ENCODE measurements at places on chromosomes 4 and X.

DNA sequence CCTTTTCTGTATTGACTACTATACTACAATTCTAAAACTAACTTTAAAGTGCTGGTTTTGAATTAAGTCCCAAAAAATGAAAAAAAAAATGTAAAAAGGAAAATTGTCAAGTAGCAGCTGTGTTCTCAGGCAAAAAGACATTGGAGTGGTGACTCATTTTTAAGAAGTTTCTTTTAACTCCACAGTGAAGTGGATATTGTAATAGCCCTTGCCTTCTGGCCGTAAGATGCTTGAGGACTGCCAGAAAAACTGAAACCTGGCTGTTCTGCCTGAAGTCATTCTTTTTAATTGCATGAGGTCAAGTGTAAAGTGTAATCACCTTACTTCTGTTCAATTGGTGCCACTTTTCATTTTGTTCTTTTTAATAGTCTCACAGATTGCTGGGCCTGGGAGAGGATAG, 28.9 kb downstream of the SPANXD start:
- DNase-seq, result peak; percentile 42

DNA sequence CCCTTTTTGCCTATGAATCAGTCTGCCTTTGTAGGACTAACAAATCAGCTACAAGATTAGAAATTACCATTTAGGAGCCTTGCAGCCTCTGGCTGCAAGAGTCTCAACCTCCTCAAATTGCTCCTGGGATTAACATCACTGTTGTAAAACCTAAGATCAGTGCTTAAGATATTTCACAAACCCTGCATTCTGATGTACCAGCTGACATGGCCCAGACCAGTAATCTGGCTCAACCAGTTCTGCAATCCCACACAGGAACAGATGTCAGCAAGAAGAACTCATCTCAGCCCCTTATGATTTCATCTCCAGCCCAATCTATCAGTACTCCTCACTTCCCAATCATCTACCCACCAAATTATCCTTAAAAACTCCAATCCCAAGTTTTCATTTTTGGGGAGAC, 32.5 kb upstream of the AADAT start:
- DNase-seq, result no peak

GRCh38 chr4:150497612-150498011, 84.3 kb upstream of the MAB21L2 start:
- DNase-seq, result no peak

DNA sequence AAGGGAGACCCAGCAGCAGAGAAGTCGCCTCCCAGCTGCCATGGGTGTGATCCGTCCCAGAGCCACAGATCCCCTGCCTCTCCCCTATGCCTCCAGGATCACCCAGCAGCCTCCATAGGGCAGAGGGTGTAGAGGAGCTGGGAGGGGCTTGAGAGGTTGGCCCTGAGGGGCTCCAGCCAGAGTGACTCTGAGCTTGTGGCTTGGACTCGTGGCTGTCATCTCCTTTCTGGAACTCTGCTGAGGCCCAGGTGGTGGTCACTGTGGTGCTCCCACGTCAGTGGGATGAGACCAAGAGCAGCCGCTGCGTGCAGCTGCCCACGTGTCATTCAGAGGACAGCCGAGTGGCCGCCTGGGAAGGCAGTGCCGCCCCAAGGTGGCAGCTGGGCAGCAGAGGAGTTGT, 4.2 kb downstream of the TACC3 start:
- no peak for DNase-seq

All from astrocyte of the hippocampus (primary cell).